ENCODE measurements at places on chromosomes 7 and 10.

- peaks cover 4% of the 10 kb centered on the region for H3K4me1 ChIP-seq
- no peak for DNase-seq
- H3K27me3 ChIP-seq, result no peaks in the 10 kb centered on the region
- no peak overlapping the region for H3K27ac ChIP-seq
Observed at GRCh38 chr7:123241809-123242208, 42.0 kb upstream of the SLC13A1 start.

DNA sequence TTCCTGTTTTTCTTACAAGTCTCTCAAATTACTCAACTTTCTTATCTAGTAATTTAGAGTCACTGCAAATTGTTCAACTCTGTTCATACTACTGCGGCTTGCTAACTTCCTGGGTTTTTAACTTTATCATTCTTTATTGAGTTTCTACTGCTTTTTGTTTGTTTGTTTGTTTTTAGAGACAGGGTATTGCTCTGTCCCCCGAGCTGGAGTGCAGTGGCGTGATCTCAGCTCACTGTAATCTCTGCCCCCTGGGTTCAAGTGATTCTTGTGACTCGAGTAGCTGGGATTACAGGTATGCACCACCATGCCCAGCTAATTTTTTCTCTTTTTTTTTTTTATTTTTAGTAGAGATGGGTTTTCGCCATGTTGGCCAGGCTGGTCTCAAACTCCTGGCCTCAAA lies 182.9 kb downstream of the TSPAN12 start:
- no peaks in the 10 kb centered on the region for H3K27me3 ChIP-seq
- H3K27ac ChIP-seq, result no peak overlapping the region
- H3K4me3 ChIP-seq, result no peak overlapping the region
- DNase-seq, result no peak
- no peaks in the 10 kb centered on the region for H3K36me3 ChIP-seq

DNA sequence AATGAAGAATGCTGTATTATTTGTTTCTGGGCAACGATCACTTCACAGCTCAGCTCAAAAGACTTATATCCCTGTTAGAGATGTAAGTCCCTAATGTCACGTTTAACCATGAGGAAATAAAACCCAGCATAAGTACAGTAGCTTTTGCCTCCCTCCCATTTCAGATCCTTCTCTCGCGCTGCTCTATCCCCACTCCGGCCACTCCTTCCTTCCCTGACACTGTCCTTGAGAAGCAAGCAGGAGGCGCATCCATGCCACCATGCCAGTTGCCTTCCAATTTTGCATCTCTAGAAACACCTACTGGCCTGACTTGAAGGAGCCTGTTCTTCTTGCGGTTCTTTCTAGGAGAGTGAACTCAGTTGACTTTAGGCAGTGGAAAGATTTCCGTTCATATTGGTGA lies 1.2 kb downstream of the FAM180A start:
- H3K4me1 ChIP-seq, result no peaks in the 10 kb centered on the region
- no peaks in the 10 kb centered on the region for H3K27me3 ChIP-seq
- no peak overlapping the region for H3K4me3 ChIP-seq
- no peaks in the 10 kb centered on the region for H3K36me3 ChIP-seq

GRCh38 chr10:549391-549790 lies 140.1 kb downstream of the DIP2C start:
- H3K4me1 ChIP-seq, result peaks cover 24% of the 10 kb centered on the region
- H3K27me3 ChIP-seq, result no peaks in the 10 kb centered on the region
- no peaks in the 10 kb centered on the region for H3K36me3 ChIP-seq
- no peak overlapping the region for H3K27ac ChIP-seq
- H3K4me3 ChIP-seq, result no peak overlapping the region

DNA sequence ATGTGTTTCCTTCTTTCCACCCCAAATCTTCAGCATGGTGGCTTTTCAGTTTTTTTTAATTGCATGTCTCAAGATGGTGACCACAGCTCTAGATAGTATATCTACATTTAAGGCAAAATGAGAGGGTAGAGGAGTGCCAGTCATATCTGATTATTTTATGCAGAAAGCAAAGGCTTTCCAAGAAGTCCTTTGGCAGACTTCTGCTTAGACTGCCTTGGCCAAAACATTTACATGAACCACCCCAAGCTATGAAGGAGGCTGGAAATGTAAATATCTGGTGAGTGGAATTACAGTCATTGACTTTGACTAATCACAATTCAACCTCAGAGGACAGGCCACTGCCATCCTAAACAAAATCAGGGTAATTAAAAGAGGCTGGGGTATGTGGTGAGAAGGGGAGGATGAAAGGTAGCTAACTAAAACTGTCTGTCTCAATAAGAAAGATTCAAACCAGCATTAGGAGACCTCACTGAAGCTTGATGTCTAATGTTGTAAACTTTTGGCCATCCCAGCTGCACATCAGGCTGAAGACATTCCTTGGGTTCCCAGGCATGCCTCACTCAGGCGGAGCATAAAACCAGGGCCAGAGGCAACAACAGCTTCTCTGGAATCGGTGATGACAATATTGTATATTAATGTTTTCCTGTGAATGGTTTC lies 53.4 kb downstream of the PPP1R3C start:
- no peak overlapping the region for H3K4me3 ChIP-seq
- H3K4me1 ChIP-seq, result no peaks in the 10 kb centered on the region
- H3K27ac ChIP-seq, result no peak overlapping the region
- no peaks in the 10 kb centered on the region for H3K36me3 ChIP-seq
- DNase-seq, result no peak
- H3K27me3 ChIP-seq, result no peaks in the 10 kb centered on the region

- H3K4me1 ChIP-seq, result no peaks in the 10 kb centered on the region
- no peaks in the 10 kb centered on the region for H3K36me3 ChIP-seq
- no peak overlapping the region for H3K4me3 ChIP-seq
Observed at GRCh38 chr7:43570688-43571365, 12.1 kb upstream of the STK17A start.

- no peaks in the 10 kb centered on the region for H3K4me1 ChIP-seq
- no peak overlapping the region for H3K4me3 ChIP-seq
- H3K36me3 ChIP-seq, result no peaks in the 10 kb centered on the region
- no peak overlapping the region for H3K27ac ChIP-seq
- no peaks in the 10 kb centered on the region for H3K27me3 ChIP-seq
- no peak for DNase-seq
Observed at GRCh38 chr7:41732843-41733306, 30.0 kb upstream of the INHBA start.

DNA sequence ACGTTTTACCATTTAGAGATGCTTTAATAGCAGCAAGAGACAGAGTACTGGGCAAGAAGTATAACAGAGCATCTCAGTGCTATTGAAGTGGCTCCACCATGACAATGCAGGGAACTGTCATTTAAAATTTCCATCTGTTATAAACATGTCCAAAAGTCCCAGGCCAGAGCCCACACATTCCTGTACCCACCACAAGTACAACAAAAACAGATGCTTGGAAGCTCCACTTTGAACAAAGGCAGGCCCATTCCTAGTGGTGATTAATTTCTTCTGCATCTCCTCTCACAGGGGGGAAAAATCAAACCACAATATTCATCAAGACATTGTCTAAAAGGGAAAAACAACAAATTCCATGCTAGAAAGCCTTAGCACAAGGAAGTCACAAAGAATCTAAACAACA lies 627.9 kb downstream of the PARD3 start:
- H3K4me3 ChIP-seq, result no peak overlapping the region
- no peak for DNase-seq
- H3K27me3 ChIP-seq, result no peaks in the 10 kb centered on the region
- H3K27ac ChIP-seq, result no peak overlapping the region

DNA sequence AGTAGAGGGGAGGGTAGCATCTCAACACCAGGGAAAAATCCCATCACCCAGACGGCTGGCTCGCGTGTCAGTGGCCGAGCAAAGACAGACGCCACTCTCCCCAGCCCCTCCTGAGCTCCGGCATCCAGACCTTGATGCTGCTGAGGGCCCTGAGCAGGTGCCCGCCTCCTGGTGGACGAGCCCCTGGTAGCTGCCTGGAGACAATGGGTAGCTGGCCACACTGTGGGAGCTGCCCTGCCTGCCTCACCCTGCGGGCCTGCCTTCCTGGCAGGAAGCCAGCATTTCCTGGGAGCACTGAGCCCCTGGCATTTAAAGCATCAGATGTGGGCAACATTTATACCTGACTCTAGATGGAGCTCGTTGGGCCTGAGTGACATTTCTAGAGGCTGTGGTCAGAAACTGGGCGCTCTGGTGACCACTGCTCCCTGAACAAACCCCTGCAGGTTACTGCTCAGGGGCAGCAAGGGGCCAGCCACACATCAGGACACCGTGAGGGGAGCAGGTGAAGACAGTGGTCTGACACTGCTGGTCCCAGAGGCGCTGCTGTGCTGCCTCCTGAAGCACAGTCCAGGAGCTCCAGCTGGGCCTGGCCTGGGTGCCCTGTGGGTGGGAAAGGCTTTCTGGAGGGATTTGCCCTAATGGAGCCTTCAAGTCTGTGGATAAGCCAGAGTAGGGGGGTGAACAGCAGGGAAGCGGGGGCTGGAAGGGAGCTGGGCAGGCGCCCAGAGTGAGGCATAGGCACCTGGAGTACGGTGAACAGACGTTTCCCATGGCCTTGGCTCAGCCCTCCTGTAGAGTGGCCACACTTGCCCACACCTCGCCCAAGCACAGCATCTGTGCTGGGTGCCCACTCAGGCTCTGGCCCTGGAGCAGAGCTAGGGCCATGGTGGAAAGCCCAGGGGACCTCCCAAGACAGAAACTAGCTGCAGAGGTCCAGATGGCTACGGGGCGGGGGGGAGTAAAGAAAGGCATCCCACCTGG lies 138.7 kb downstream of the MAPK8 start:
- H3K27ac ChIP-seq, result no peak overlapping the region
- H3K36me3 ChIP-seq, result no peaks in the 10 kb centered on the region
- H3K27me3 ChIP-seq, result no peaks in the 10 kb centered on the region
- H3K4me3 ChIP-seq, result no peak overlapping the region

DNA sequence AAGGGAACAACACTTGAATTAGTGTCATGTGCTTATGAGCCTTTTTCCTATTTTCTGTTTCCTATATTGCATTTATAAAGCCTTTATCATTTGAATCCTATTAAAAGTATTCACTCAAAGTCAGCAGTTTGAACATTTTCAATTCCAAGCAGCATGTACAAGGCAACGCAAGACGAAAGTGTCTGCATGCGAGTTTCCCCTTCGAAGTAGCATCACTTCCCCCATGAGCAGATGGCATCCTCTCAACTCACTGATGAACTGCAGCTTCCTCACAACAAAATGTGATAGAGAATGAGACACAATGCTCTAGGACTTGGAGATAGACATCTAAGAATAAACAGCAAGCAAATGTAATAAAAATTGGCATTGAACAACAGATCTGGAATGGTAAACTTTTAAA lies 270.7 kb downstream of the PRPF18 start:
- no peak overlapping the region for H3K4me3 ChIP-seq
- no peaks in the 10 kb centered on the region for H3K36me3 ChIP-seq
- no peaks in the 10 kb centered on the region for H3K4me1 ChIP-seq
- no peaks in the 10 kb centered on the region for H3K27me3 ChIP-seq
- H3K27ac ChIP-seq, result no peak overlapping the region

GRCh38 chr10:22649994-22650393 lies 64.4 kb downstream of the PIP4K2A start:
- H3K27me3 ChIP-seq, result no peaks in the 10 kb centered on the region
- DNase-seq, result no peak
- H3K36me3 ChIP-seq, result no peaks in the 10 kb centered on the region
- no peak overlapping the region for H3K4me3 ChIP-seq
- no peak overlapping the region for H3K27ac ChIP-seq
- peaks cover 9% of the 10 kb centered on the region for H3K4me1 ChIP-seq

DNA sequence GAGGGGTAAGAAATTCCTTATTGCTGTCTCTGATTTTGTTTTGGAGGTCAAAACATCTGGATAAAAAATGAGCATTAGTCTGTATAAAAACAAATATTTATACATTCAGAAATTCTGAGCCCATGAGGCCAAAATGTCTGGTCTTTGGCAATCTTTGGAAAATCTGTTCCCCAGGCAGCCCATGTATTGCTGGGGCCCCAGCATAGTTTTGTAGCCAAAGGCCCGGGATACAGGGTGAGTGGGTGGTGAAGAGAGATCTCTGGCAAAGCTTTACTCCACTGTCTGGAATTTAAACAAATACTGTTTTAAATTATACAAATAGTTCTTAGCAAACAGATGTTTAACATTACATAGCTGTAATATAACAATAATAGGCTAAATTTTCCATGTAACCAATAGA lies 134.7 kb upstream of the GALNT17 start:
- no peaks in the 10 kb centered on the region for H3K36me3 ChIP-seq
- H3K27ac ChIP-seq, result peak overlapping the region; percentile 6
- no peaks in the 10 kb centered on the region for H3K27me3 ChIP-seq

- no peaks in the 10 kb centered on the region for H3K27me3 ChIP-seq
- H3K4me1 ChIP-seq, result no peaks in the 10 kb centered on the region
- DNase-seq, result no peak
- H3K36me3 ChIP-seq, result no peaks in the 10 kb centered on the region
- H3K4me3 ChIP-seq, result no peak overlapping the region
Observed at GRCh38 chr7:72540106-72540611, 128.0 kb upstream of the CALN1 start.

GRCh38 chr10:19877466-19878255 lies 61.4 kb downstream of the PLXDC2 start:
- no peaks in the 10 kb centered on the region for H3K36me3 ChIP-seq
- no peaks in the 10 kb centered on the region for H3K4me1 ChIP-seq
- H3K27me3 ChIP-seq, result no peaks in the 10 kb centered on the region
- no peak for DNase-seq
- H3K4me3 ChIP-seq, result no peak overlapping the region

DNA sequence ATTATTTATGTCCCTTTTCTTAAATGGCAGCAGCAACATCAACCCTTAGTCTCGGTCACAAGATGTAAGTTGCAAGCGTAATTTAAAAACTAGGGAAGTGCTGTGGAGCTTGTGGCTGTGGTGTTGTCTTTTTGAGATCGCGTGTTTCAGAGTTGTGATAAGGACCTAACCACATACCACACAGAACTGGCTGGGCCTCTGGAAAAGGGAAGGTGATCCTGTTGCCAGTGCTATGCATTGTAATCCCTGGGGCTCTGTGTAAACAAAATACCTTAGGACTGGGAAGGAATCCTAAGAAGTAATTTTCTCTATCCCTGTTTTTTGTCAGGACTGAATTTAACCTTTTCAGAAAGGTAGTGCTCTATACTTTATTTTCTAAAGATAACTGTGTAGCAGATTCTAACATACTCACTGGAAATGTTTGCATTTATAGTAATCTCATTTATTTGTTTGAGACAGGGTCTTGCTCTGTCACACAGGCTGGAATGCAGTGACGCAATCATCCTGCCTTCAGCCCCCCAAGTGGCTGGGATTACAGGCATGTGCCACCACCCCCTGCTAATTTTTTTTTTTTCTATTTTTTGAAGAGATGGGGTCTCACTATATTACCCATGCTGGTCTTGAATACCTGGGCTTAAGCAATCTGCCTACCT lies 60.4 kb downstream of the INPP5F start:
- peak; percentile 64 for DNase-seq
- H3K4me3 ChIP-seq, result no peak overlapping the region
- H3K4me1 ChIP-seq, result peaks cover 15% of the 10 kb centered on the region

All from hepatocyte (in vitro differentiated cells).